ENCODE measurements at places on chromosomes 11 and 22.

DNA sequence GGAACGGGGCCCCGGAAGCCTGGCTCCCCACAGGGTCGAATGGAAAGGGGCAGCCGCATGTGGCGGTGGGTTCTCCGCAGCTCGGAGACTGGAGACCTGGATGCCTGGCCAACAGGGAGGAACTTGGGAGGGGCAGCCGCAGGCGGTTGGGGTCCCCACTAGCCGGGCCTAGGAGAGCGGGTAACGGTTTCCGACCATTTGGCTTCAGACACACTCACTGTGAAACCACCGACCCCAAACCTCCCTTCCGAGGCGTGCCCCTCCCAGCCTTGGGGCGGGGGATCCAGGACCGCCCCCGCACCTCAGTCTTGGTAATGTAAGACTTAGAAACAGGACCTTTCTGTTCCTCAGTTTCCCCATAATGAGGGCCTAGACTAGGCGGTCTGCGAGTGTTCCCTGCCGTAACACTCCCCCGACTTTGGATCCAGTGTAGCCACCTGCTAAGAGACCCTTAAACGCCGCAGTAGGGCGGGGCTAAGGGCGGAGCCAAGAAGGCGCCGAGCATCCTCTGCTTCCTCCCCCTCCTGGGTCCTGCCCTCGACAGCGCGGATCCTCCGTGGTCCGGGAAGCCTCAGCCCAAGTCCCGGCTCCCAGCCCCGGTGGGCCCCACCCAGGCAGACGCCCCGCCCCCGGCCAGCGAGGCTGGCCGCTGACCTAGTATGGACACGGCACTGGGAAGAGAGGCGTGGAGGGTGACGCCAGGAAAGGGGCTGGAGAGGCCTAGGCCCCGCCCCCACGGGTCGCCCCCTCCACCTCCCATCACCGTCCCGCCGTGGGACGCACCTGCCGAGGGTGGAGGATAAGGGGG is 1.8 kb upstream of the RASGRP2 start:
- DNase-seq = peak; percentile 36

GRCh38 chr11:86678823-86679222 is 6.4 kb upstream of the ME3 start:
- no peak for DNase-seq

GRCh38 chr11:80383655-80384054 is 942.8 kb upstream of the TENM4 start:
- DNase-seq = peak; percentile 23

DNA sequence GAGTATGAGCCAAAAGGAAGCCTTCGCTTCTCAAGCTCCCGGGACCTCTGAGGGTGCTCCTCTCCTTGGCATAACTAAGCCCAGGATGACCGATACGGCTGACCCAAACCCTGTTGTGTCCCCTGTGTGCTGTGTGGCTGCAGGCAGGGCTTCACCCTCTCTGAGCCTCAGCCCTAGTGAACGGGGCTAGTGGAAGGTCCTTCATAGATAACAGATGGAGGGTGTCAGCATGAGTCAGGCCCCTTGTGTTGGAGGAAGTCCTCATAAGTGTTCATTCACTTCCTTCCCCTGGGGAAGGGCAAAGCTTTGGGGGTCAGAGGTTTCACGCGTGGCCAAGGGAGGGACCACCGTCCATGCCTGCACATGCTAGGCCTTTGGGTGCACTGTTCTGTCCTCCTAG is 21.5 kb downstream of the SHISAL1 start:
- no peak for DNase-seq

- DNase-seq = peak; percentile 55
Measured at GRCh38 chr22:33018232-33018864, 39.8 kb downstream of the SYN3 start.

DNA sequence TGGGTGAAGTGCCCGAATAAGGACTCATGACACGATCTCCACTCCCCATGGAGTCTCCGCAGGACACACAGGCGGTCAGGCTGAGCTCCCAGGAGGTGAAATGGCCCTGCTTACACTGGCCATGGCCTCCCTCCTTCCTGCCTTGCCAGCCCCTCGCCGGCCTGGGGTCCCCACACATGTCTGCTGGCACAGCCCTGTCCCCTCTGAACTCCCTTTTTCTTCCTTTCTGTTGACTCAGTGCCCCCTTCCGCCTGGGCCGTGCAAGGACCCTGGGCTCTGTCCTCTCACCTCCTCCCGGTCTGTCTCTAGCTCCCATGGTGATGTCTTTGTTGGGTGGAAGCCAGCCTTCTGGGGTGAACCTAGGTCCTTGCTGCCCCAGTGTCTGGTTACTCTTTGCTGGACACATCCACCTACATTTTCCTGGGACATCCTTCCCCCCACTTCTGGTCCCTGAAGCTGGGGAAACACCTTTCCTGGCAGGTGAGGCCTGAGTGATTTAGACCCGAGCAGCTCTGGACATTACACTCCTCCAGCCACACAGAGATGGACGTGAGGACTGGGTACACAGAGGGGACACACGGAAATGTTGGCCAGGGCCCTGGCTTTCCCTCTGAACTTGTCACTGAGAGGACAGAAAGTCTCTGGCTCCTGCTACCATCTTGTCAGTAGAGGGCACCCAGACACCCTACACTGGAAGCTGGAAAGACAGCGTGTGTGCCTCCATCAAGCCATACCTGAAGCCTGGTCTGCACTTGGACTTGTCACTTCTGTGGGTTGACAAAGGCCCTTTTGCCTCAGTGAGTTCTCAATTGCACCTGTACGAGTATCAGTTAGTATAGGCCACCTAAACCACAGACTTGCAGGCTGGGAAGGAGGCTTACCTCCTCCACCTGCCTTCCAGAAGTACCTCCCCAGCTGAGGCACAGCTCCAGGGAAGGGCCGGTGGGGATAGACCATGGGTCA is 864.3 kb downstream of the TBC1D22A start:
- DNase-seq = no peak

DNA sequence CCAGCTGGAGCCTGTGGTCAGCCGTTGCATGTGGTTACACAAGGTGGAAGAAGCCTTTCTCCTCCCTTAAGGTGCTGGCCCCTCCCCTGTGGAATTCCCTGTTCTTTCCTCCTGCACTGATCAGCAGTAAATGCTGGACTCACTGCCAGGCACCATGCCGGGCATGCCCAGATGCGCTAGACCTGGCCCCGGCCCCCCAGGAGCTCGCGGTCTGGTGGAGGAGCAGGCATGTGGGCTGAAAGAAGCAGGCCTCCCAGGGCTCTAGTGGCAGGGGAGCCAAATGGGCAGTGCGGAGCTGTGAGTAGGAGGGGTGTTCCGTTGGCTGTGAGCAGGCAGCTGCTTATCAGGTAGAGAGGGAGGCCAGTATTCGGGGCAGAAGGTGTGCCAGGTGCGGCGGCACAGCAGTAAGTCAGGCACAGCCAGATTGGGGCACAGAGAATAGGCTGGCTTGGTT is 10.2 kb downstream of the DGKZ start:
- peak; percentile 80 for DNase-seq

GRCh38 chr11:64139049-64139448 is 26.9 kb downstream of the MACROD1 start:
- DNase-seq = no peak

- no peak for DNase-seq
Measured at GRCh38 chr11:80241766-80242165, 800.9 kb upstream of the TENM4 start.

GRCh38 chr11:44778195-44779100 is 51.7 kb downstream of the TSPAN18 start:
- no peak for DNase-seq

DNA sequence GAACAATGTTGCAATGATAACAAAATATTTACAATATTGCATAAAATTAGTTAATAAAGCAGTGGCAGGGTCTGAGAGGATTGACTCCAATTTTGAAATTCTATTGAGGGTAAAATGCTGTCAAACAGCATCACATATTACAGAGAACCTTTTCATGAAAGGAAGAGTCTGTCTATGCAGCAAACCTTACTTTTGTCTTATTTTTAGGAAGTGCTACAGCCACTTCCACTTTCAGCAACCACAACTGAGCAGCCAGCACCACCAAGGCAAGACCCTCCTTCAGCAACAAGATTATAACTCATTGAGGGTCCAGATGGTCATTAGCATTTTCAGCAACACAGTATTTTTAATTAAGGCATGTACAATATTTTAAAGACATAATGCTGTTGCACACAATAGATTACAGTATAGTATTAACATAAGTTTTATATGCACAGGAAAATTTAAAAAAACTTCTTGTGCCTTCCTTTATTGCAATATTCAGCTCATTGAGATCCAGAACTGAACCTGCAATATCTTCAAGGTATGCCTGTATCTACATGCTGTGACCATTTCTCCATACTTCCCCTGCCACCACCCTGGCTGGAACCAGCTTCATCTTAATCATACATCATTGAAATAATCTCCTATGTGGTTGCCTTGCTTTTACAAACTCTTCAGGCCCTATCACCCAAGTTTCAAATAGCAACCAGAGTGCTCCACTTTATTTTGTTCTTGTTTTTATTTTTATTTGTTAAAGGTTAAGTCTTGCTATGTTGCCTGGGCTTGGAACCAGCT is 711.2 kb downstream of the KCNA4 start:
- no peak for DNase-seq

DNA sequence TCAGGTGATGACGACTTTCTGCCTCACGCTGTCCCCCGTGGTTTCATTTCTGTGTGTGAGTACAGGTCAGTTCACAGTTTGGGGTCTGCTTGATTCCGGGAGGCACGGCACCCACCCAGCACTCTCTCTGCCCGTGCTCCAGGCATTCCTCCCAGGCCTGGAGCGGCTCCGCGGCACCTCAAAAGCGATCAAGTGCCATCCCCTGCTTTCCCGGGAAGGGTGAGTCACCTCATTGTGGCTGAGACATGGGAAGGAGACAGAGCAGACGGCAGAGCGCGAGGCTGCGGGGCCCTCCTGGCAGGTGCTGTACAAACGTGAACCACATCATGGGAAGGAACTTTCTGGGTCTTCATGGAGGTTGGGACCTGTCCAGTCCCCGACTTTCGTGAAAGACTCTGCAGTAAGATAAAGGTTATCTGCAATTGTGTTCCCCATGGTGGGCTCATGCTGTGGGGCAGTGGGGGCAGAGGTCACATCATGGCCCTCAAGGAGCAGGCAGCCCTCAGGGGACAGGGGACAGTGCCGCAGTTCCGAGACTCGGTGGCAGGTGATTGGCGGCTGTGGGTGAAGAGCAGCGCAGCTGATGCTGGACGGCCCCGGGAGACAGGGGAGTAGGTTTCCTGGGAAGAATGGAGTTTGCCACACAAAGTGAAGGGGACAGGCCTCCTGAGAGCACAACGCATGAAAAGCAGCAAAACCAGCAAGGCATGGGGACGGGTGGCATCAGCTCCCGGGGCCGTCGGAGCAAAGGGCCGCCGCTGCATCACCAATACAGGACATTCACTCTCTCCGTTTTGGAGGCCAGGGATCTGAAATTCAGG is 65.3 kb downstream of the CELSR1 start:
- no peak for DNase-seq

- DNase-seq = peak; percentile 27
Measured at GRCh38 chr11:57476047-57476756, 15.9 kb downstream of the RTN4RL2 start.

DNA sequence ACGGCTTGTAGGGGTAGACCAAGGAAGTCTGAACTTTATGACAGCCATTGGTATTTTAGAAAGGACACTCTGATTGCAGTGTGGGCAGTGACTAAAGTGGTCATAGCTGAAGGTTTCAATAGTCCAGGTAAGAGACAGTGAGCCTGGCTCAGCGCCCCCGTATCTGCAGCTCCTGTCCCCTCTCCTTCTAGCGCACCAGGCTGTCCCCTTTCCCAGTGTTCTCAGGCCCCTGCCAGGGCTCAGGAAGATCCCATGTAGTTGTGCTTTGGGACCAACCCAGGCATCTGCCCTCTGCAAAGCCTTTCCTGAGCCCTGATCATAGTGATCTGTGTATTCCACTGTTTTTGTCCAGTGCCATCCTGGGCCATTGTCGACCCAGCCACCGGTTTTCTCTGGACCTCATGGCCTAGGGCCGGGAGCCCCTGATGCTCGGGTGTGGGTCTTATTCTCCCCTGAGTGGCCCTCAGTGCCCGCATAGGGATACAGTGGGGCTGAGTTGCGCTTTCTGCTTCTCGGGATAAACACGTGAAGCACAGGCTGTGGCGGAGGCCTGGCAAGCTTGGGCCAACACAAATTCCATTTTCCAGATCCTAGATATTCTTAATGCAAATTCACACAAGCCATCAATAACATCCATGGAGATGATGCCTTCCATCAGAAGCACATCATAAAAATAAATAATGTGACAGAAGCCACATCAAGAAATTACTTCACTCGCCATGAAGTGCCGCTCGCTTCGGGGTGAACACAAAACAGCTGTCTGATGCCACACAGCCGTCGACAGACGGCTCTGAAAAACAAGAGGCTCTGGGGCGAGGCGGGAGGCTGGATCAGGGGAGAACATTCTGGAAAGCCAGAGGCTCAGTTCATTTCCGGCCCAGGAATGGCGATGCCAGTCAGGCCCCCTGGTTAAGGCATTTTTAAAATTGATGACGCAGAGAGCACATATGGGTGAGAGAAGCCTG is 805.0 kb downstream of the TBC1D22A start:
- no peak for DNase-seq

GRCh38 chr11:14114269-14114668 is 151.7 kb downstream of the SPON1 start:
- DNase-seq = no peak

Measured in prostate gland (tissue), 2 donors.